Spinal cord (tissue), 10 donors: ENCODE measurements at places on chromosomes 4 and X. TPM values are rescaled to one million over a fixed set of nuclear protein-coding genes. Genes with fewer than 3 reads are reported as not detected.

GRCh38 chr4:132124624-132124974 is 1024.5 kb upstream of the PCDH10 start:
- DNase-seq = no peak

GRCh38 chr4:169620880-169621248 is 486 bp downstream of the CLCN3 start:
- DNase-seq = no peak

DNA sequence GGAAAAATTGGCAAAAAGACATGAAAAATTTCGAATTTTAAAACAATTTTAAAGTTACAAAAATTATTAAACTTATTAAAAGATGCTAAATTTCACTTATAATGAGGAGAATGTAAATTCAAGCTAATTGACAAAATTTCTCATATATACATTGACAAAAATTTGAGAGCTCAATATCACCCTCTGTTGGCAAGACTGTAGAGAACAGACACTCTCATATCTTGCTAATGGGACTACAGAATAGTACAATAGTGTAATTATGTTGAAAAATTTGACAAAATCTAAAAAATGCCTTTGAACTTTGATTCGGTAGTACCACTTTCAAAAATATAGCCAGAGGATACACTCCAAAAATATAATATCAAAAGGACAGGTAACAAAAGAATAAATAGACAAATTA is 29.8 kb downstream of the DCAF8L2 start:
- DNase-seq = no peak

- no peak for DNase-seq
These were observed 128.0 kb downstream of the FRAS1 start for GRCh38 chr4:78185117-78185516.

DNA sequence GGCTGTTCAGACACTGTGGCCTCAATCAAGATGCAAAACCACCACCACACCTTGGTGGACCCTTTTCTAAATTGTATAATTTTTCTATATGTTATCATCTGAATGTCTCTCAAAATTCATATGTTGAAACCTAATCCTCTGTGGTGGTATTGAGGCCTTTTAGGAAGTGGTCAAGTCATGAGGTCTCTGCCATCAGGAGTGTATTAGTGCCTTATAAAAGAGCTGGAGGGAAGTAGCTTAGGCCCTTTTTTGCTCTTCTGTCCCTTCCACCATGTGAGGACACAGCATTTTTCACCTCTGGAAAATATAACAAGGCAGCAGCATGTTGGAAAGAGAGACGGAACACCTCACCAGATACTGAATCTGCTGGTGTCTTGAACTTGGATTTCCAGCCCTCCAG is 30.5 kb upstream of the DKK2 start:
- no peak for DNase-seq

DNA sequence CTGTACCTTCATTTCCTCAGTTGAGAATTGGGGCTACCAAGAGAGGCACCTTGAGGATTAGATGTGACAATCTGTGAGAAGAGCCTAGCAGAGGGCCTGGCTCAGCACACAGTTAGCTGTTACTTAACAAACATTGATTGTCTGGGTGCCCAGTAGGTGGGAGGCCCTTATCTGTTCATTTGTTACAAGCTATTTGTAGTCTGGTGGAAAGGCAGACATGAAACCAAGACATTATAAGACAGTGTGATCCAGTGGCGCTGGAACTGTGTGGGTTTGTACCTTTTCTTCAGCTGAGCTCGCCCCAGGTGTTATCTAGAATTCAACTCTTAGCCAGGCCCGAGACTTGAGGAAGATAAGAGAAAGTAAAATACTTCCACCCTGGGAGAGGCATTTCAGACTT is 16.9 kb downstream of the AKAP4 start:
- no peak for DNase-seq

DNA sequence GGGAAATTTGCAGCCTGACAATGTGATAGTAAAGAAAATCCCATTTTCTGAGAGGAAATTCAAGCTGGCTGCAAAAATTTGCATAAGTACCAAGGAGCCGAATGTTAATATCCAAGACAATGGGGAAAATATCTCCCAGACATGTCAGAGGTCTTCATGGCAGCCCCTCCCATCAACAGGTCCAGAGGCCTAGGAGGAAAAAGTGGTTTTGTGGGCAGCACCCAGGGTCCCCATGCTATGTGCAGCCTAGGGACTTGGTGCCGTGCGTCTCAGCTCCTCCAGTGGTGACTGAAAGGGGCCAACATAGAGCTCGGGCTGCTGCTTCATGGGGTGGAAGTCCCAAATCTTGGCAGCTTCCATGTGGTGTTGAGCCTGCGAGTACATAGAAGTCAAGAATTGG is 6.3 kb upstream of the UGDH start:
- no peak for DNase-seq

GRCh38 chr4:115780268-115780667 is 666.8 kb upstream of the NDST4 start:
- no peak for DNase-seq

DNA sequence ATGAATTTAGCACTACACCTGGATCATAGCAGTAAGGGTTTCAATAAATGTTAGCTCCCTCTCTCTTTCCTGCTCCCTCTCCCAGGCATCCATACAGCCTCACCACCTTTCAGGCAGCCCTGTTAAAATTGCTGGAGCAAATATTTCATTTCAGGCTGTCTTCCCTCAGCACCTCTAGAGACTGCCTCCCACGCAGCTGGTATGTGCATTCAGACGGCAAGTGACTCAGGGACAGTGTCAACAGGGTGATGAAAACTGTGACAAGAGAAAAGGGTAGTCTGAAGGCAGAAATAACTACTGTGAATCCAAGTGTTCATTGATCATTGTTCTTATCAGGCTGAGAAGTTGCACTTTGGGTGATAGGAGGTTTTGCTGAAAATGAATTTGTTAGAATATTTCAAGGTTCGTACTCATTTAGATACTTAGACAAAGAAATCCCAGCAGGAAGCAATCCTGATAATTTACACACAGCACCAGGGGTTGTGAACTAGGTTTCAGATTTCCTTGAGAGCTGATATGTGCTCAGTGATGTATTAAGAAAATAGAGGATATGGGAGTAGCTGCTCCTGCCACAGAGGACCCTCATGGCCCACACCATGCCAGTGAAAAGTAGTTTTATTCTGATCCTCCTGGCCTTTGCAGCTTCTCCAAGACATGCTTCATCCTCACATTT is 424.2 kb downstream of the FGF13 start:
- no peak for DNase-seq

- DNase-seq = peak; percentile 92
These were observed 239.4 kb upstream of the STK26 start for GRCh38 chrX:131783555-131784308.

DNA sequence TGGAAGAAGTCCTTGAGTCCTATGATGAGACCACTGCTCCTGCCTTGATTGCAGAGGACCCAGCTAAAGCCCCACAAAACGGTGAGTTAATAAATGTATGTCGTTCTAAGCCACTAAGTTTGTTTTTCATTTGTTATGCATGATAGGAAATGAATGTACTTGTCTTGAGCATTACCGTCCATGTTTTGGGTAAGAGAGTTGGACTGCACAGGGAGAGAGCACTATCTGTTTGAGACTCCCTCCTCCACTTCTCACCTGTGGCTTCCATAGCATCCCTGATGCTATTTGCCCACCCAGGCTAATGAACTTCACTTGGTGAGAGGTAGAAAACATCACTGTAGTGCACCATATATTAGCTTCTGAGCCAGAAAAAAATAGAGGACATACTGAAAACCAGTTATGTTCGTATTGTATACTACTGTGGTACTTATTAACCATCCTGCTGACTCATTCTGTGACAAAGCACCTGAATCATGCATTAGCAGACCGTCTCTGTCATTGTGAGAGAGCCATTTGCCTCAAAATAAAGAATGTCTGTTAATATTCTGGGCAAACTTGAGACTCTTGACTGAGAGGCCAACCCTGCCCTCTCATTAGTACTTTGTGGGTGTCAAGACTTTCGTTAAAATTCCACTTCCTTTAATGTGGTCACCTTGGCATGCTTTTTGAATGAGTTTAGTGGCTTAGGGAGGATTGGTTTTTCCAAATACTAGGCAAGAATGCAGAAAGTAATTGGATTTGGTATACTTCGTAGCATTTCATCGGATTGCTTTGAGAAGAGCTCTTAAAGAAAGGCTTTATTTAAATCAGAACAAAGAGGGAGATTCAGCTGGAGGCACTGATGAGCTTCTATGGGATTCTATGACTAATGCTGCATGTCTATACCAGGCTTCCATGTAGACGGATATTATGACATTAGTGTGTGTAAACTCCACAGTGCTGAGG is 99.3 kb upstream of the GRPR start:
- no peak for DNase-seq

DNA sequence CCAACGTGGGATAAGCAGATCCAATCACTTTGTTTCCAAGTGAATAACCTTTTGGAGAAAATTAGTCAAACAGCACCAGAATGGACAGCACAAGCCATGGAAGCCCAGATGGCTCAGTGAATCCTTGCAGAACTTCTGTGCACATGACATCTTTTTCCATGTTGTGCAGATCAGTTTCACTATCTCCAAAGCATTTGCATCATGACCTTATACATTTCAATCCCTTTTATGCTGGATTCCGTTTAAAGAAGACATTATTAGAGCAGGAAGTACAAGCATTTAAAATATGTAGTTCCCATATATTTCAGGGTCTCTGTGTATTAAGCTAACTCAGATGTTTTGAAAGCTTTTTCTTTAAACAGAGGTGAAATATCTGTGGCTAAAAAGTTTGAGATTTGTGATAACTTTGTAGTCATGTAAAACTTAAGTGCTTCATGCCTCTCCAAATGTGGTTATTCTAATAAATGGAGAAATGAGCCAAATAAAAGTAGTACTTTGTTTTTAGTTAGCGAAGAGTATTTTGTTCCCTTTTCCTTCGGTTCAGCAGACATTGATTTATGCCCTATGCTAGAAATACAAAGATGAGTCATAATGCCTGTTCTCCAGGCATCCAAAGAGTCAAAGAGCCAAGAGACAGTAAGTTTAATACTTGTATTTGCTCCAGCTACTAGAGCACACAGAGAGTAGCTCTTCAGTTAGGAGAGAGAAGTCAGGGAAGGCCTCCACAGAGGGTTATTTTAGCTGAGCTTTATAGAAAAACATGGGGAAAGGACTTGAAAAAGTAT is 39.0 kb downstream of the PLAC8 start:
- DNase-seq = no peak

DNA sequence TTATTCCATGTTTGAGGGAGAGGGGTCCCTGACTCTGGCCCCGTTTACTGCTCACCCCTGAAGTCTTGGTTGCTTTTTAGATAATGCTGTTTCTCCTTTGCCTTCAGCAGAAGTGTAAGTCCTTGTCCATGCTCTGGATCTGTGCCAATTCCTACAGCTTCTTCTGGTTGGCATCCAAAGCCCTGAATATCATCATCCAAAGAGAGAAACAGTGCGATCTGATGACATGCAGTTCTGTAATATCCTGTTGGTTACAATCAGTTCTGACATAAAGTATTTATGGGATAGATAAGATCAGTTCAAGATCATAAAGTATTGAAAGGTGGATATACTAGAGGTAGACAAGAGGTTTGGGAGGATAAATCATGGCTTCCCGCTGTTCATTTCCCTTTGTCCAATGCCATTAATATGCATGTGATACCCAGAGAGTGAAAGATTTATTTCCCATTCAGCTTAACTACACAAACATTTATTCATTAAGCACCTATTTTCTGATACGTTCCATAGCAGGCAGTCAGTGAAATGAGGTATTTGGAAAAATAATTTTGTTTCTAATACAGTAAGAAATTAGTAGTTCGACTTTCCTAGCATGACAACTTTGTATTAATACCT is 53.2 kb upstream of the TMEM150C start:
- DNase-seq = no peak

- DNase-seq = peak; percentile 6
These were observed 23.1 kb upstream of the NAP1L5 start for GRCh38 chr4:88720451-88721428.

DNA sequence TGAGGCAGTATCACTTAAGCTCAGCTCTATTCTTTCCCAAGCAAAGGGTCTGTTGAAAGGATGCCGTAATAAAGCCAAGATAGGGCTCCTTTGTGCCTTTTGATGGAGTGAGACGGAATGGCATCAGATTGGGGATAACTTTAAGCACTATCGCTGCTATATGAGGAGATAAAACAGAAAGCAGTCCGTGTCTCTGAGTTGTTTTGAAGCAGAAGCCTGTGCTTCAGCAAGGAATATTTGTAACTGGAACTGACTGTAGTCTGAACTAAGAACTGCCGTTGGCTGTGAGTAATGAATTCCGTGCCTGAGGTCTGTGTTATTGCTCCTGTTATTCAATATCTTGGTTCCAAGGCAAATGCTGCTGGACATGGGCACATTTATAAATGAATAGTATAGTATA is 297.4 kb downstream of the ANKRD50 start:
- no peak for DNase-seq

GRCh38 chr4:113880240-113881028 is 99.0 kb downstream of the ARSJ start:
- DNase-seq = no peak

DNA sequence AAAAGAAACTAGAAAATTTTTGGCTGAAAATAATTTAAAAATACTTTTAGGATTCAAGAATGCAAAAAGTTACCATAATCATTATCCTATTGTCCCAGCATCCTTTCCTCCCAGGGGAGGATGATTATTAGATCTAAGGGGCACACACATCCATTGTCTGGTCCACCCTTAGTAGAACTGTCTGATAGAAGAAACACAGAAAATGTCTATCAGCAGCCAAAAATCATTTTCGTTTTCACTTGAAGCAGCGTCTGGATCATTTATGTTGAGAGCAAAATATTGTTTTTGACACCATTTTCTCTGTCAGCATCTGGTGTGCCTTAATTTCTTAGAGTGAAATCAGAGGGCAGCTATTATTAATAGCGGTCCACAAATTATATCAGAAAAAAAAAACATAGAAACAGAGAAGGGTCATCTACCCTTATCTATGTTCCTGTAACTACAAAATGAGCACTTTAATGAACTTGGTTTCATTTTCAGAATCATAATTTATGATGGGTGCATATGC is 446.3 kb downstream of the TRAM1L1 start:
- no peak for DNase-seq

- no peak for DNase-seq
These were observed 7.6 kb upstream of the GUF1 start for GRCh38 chr4:44670506-44671199.

GYPA gene
- 3.5 TPM for polyA plus RNA-seq

NHSL2 gene
- polyA plus RNA-seq = 6.1 TPM

GUCY1B1 gene
- 47.2 TPM for polyA plus RNA-seq

DCAF8L2 gene
- not detected for polyA plus RNA-seq

GCNA gene
- 3.4 TPM for polyA plus RNA-seq
